ENCODE measurements at places on chromosomes 3 and 15.

DNA sequence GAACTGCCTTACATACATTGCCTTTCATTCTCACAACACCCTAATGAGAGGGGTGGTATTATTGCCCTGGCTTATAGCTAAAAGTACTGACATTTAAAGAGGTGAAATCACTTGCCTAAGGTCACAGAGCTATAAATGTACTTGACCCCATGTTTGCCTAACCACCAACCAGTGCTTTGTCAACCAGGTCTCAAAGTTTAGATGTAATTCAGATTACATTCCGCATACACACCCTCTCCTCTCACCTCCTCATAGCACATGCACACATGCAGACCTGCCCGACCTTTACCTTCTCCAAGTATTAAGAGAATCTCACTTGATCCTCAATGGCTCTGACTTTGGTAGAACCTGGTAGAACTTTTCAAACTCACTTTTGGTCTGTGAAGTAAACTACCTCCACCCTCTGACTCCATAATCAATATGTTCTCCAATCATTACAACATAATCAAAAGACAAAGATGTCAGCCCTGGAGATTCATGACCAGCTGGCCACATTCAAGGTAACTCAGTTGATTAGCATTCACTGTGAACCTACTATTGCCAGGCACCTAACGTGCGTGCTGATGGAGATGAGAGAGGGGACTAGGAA lies 63.2 kb upstream of the HES1 start:
- DNase-seq, result no peak

- no peak for DNase-seq
Measured at GRCh38 chr15:80367094-80367493, 37.1 kb upstream of the ARNT2 start.

DNA sequence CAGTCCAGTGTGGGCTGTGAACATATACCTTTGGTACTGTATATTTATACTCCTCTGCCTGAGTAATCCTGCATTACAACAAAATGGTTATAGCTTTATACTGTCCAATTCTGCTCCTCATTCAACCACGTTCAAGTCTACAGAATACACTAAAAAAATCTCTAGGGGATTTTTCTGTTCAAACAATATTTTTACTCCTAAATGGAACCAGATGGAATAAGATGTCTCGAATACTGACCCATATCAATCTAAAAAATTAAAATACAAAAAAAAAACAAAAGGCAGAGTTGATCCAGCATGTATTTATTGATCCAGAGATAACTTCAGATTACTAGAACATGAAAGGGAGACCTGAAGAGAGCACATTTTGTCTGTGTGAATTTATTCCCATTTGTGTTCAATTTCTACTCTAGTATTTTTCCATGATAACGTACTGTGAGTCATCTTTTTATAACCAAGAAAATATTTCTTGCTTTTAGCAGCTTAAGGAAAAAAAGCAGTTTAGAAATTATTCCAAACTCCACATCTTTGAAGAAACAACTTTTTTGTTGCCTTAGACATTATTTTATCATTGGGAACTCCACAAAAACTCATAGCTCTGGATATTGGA lies 910.7 kb downstream of the TBL1XR1 start:
- DNase-seq, result peak; percentile 15

GRCh38 chr3:173191611-173192010 lies 50.6 kb upstream of the SPATA16 start:
- DNase-seq, result no peak

GRCh38 chr15:33516563-33516962 lies 205.8 kb downstream of the RYR3 start:
- DNase-seq, result no peak

DNA sequence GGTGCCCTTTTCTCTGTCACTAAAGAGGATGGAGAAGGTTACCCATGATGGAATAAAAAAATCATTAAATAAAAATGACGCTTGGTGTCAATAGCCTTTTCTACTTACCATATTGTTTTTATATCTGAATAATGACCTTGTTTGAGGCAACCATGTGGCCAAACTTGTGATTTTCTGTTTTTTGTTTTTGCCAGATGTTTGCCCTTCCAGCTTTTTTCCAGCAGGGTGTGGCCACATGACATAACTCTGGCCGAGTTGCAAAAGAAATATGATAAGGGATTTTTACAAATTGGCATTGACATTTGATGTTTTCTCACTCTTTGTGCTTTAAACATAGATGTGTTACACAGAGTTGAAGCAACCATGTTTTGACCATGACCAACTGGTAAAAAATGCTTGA lies 39.7 kb upstream of the EPHA3 start:
- DNase-seq, result no peak

DNA sequence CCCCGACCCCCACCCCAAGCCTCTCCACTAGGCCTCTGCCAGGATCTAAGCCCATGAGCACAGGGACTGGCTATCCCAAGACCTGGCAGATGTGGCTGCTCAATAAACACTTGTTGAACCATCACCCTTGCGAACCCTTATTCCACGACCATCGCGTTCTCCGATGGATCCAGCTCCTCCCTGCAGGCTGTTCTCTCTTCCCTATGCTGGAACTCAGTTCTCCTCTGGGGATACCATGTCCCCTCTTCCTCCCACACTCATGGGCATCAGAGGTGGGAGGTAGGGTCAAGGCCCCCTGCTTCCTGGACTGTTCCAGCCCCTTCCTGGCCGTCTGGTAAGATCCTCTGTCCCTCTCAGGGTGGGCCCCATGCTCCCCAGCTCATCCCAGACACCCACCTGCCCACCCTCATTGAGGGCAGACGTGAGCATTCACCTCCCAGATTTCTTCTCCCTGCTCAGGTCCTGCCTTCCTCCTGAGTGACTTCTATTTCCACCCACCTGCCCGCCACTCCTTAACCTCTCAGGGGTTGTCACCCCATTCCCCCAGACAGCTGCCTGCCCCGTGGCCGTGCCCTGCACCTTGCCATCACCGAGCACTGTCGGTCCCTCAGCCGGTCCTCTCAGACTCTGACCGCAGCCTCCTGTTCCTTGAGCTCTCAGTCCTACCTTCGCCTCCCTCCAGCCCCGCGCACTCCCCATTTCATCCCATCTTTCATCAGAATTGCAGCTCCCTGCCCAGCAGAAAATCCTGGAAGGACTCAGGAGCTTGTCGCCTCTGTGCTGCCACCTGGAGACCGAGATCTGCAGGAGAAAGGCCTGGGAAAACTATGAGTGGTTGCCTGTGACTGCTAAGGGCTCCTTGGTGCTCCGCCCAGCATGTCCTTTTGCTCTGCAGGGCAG lies 42.0 kb downstream of the PML start:
- peak; percentile 74 for DNase-seq

DNA sequence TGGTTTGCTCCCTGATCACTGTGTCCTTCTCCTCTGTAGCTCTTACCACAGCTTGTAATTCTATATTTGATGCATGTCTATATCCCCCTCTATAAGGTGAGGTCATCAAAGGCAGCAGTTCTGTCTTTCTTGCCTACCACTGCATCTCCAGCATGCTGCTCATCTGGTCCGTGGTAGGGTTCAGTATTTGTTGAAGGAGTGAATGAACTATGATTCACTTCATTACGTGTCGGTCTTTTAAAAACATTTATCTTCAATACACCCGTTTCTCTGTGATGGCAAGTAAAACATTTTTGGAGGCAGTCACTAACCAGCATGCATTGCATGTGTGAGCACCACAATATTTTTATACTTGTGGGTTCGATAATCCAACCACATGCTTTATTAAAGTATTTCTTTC lies 27.6 kb downstream of the CHST14 start:
- no peak for DNase-seq

- no peak for DNase-seq
Measured at GRCh38 chr3:30332196-30333021, 274.0 kb upstream of the TGFBR2 start.

DNA sequence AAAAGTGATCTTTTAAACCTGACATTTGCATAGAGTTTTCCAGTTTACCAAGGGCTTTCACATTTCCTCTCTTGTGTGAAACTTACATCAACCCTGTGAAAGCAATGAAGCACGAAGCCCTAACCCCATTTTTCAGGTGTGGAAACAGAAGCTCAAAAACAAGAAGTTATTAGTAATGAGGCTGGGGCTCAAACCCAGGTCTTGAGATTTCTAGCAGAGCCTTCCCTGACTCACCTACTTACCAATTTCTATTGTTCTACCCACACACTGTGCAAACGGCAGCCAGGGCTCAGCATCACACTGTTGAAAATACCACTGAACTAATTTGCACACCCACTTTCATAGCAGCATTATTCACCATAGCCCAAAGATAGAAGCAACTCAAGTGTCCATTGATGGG lies 117.8 kb upstream of the IGF1R start:
- DNase-seq, result no peak

DNA sequence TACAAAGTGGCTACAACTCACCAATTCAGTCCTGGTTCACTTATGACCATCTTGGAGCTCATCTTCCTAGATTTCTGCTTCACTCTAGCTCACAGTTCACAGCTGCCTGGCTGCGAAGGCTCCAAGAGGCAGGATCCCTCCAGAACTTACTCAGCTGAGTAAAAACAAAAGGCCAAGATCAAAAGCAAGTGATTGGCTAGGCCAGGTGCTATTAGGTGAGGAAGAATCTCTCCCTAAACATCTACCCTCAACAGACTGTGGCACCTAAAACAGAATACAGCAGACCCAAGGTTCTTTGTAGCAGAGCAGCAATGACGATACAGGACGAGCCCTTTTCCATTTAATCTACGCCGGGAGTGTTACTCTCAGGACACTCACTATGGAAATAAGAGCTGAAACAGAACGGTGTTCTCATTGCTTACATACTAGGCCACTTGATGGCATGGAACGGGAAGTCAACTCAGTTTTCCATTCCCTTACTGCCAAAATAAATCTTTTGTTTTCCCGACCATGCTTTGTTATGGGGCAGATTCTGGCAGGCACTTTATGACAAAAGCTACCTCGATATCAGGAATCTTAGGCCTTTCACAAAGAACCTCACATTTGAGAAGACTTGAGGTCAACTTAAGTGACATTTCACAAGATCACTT lies 901 bp downstream of the ICE2 start:
- peak; percentile 11 for DNase-seq

GRCh38 chr3:141342386-141342785 lies 25.9 kb upstream of the ZBTB38 start:
- DNase-seq, result no peak

- DNase-seq, result no peak
Measured at GRCh38 chr3:129548104-129548965, 5.4 kb downstream of the H1-8 start.

DNA sequence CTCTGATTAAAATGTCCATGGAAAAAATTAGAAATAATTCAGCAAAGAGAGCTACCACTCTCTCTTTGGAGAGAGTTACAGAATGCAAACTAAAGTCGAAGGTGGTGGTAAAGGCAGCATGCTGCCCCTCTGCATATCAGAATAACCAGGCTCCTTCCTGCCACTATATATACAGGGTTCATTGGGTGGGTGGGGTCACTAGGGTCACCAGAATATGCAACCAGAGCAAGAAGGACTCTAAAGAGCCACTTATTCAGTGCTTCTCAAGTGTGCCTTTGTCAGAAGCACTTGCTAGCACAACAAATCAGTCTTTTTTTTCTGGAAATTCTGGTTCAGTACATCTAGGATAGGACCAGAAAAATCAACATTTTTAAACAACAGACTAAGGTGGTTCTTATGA lies 70.0 kb downstream of the MTHFS start:
- DNase-seq, result no peak

DNA sequence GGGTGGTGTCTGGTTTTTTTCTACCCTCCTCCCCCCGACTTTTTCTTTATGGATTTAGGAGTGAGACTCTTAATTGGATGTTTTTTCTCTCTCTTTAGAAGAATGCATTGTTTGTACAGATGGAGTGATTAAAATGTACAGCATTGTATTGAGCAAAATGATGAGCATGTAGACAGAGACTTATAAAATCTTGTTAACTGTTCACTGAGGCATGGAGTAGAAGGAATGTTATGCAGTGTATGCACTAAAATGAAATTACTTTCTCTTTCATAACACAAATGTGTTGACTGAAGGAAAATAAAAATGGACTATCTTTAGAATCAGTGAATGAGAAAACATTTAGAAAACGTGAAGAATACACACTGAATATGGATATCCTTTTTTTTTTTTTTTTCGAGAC lies 39.8 kb downstream of the ZFAND6 start:
- DNase-seq, result no peak

GRCh38 chr15:95522533-95522932 lies 808.0 kb upstream of the NR2F2 start:
- DNase-seq, result peak; percentile 24

DNA sequence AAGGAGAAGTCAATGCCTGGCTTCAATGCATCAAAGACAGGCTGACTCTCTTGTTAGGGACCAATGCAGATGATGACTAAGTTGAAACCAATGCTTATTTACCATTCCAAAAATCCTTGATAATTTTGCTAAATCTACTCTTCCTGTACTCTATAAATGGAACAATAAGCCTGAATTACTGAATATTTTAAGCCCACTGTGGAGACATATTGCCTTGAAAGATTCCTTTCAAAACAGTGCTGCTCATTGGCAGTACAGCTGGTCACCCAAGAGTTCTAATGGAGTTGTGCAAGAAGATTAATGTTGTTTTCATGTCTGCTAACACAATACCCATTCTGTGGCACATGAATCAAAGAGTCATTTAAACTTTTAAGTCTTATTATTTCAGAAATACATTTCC lies 181.0 kb upstream of the CBLB start:
- DNase-seq, result no peak

- no peak for DNase-seq
Measured at GRCh38 chr15:77059786-77060361, 11.0 kb downstream of the TSPAN3 start.

DNA sequence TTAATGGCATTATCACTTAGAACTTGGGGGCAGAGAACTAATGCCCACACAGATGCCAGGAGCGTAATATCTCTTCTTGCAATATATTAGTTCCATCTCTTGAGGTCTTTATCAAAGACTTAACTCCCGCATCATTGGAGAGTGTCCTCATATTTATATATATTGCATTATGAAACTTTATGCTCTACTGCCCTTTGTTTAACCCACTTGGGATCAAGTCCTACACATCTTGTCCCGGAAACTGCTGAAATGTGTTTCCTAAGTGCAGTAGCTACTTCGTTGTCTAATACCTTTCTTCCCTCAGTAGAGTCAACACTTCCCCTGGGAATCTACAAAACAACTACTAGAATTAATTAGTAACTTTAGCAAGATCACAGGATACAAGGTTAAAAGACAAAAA lies 1029.2 kb downstream of the OTOL1 start:
- DNase-seq, result no peak

- no peak for DNase-seq
Measured at GRCh38 chr3:71025010-71025409, 558.5 kb downstream of the FOXP1 start.

- DNase-seq, result no peak
Measured at GRCh38 chr3:101994386-101994785, 145.1 kb downstream of the NFKBIZ start.

Measured in GM03348 (cell line).